ENCODE measurements at places on chromosomes 1 and 21. TPM values are rescaled to one million over a fixed set of nuclear protein-coding genes. Genes with fewer than 3 reads are reported as not detected.

Gene ERICH3
- total RNA-seq: 0.11 TPM

Gene LAD1
- total RNA-seq: 6.6 TPM

Gene TEDDM1
- total RNA-seq: not detected

Gene OR2L8
- 1.0 TPM for total RNA-seq

Gene PATJ
- total RNA-seq: 132 TPM

Gene S100A7A
- total RNA-seq: not detected

Gene LRRC7
- 17.3 TPM for total RNA-seq
